Cardiac muscle cell (in vitro differentiated cells and primary cell): ENCODE measurements at places on chromosomes 3 and 15.

GRCh38 chr15:62756326-62756994 lies 286.1 kb upstream of the TPM1 start:
- no peak for DNase-seq

GRCh38 chr15:62584301-62585235 lies 419.5 kb upstream of the C2CD4B start:
- no peak for DNase-seq

- DNase-seq = no peak
These were observed 376.0 kb upstream of the PDZRN3 start for GRCh38 chr3:74000725-74001124.

DNA sequence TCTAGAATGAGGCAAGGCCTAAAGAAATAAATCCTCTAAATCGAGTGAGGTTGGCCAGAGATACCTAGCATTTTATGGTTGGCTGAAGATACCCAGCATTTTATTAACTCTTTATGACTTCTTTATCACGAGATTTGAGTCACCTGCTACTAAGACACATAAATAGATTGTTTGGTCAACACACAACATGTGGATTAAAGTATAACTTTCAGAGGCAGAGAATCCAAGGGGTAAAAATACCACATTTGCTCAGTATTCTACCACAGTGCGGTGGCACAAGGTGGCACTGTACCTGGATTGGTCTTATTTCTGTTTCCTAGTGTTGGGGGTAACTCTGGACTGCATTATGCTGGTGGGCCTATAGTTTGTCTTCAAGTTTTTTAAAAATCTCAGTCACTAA lies 27.0 kb upstream of the VILL start:
- no peak for DNase-seq

DNA sequence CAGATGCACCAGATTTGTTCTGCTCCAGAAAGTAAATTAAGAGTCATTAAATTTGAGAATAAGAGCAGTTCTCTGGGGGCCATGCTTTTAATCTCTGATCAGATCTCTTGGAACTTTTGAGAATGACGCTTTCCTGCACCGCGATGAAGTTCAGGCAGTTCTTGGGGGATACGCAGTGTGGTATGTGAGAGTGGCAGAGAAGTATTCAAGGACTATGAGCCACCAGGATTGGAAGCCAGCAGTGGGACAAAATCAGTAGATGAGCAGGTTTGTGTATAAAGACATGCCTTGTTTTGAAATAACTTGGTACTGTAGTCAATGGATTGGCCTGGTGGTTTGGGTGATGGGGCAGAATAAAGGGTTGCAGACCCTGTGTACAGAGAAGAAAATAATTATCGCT lies 483.6 kb downstream of the ERC2 start:
- DNase-seq = no peak

DNA sequence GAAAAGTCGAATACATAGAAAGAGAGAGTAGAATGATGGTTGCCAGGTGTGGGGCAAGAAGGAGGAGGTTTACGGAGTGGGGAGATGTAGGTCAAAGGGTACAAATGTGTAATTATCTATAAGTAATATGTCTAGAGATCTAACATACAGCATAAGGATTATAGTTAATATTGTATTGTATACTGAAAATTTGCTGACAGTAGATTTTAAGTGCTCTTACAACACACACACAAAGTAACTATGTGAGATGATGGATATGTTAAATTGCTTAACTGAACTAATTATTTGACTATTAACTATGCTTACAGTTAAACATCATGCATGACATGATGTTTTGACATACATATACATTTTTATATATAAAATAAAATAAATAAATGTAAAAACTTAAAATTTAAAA lies 192.7 kb downstream of the ZIC4 start:
- DNase-seq = no peak

GRCh38 chr15:67613708-67614107 lies 71.2 kb downstream of the MAP2K5 start:
- DNase-seq = no peak

- DNase-seq = no peak
These were observed 205.5 kb downstream of the MECOM start for GRCh38 chr3:169457807-169458697.

DNA sequence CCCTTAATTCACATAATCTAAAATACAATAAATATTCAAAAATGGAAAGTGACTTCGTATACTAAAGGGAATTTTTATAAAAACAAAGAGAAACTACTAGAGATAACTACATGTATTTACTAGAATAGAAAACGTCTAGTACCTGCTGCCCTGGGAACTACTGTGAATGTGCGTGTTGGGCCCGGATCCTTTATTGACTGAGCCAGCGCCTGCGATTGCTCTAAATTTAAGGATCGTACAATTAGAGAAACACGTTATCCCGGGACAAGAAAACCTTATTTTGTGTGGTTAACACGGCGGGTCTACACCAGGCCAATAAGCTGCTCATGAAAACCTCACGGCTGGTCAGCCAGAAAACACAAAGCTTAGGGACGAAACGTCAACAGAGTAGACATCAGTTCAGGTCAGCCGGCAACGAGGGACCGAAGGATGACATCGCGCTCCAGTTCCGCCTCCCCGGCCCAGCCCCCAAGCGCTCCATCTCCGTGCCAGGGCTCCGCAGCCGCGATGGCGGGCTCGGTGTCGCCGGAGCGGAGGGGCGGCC lies 555 bp downstream of the TM2D3 start:
- peak; percentile 36 for DNase-seq

GRCh38 chr3:12585181-12585580 lies 28.3 kb downstream of the MKRN2 start:
- no peak for DNase-seq

DNA sequence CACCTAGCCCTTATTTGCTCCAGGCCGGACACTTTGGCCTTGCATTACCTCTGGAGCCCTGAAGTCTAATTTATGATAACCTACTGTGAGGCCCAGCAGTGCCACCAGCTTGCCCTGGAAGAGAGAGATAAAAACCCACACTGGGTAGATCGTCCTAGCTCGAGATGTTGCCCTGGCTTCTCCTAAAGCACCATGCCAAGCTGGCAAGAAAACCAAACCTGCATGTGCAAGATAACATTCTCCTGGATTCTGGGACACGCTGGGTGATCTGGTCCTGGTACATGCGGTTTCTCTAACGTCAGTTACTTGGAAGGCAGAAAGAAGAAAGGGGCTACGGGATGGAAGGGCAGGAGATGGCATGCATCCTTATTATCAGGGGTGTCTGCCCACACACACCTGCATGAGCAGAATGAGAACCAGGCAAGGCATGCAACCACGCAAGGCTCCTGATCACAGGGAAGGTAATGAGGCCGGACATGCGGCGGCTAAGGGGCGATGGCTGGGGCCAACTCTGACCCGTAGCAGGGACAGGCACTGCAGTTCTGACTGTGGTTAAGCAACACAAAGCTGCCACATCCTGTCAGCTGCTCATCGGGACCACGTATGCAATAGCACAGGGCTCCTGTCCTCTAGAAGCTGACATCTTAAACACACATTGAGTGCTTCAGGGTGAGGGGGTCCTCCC lies 73.0 kb downstream of the OXNAD1 start:
- DNase-seq = no peak

DNA sequence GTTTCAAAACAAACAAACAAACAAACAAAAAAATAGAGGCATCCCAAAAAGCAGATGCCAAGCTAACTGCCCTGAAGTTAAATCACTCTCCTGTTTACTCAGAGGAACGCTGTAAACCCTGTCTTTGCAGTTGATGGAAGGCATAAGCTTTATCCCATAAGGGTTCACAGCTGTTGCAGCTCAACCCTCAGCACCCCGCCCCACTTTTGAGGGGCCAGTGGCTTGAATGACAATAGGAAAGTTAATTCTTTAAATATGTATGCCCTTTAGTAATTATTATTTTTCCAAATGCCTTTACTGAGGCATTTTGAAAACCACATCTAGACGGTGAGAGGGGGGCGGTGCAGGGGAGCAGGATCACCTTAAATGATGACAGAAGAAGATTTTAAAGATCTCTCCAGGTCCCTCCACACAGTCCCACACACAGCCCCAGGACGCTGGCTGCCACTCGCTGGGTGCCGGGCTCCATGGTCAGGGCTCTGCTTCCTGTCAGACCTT lies 272.1 kb downstream of the FAM43A start:
- no peak for DNase-seq

- no peak for DNase-seq
These were observed 36.6 kb downstream of the LNP1 start for GRCh38 chr3:100437721-100438622.

GRCh38 chr15:63075015-63075983 lies 32.8 kb downstream of the TPM1 start:
- no peak for DNase-seq

DNA sequence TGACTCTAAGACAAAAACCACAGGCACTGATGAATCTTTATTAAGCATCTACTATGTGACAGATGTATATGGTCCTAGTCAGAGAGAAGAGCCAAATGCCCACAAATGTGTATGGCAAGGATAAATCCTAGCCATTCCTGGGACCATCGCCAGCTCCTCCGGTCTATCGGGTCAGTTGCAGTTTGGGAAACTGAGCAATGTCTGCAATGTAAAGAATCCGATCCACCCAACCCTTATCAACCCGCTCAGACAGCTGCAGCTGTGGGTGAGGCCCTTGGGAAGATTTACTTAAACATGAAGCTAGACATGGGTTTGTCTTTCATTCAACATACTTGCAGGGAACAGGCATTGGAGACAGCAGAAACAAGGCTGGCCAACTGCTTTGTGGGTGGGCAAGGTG lies 40.5 kb upstream of the CDV3 start:
- DNase-seq = no peak

DNA sequence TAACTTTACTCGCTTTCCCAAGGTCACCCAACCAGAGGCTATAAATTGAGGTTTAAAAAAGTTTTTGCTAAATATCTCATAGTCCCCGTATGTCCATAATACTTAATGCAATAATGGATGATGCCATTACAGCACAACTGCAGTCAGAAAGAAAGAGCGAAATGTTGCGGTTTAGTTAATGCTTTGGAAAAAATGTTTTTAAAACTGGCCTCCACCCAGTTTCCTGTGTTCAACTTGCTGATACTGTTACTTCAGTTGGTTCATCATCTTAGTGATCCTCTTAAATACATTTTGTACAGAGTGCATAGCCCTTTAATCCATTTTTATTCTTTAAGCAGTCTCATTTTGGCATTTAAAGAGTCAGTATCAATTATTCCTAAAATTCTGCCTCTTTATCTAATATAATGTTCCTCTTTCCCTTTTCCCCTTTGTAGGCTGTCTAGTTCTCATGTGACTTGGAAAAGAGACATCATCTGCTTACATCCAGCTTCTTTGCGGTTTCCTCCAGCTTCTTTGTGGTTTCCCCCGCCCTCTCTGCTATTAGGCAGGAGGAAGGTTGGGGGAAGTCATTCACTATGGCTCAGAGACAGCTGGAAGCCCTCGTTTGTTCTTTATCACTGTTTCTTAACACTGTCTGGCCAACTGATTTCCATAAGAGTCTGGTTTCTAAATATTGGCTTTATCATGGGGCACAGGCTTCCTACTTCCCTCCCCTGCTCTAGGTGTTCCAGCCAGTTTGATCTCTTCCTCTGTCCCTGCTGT lies 154.3 kb downstream of the GOLIM4 start:
- DNase-seq = peak; percentile 98

DNA sequence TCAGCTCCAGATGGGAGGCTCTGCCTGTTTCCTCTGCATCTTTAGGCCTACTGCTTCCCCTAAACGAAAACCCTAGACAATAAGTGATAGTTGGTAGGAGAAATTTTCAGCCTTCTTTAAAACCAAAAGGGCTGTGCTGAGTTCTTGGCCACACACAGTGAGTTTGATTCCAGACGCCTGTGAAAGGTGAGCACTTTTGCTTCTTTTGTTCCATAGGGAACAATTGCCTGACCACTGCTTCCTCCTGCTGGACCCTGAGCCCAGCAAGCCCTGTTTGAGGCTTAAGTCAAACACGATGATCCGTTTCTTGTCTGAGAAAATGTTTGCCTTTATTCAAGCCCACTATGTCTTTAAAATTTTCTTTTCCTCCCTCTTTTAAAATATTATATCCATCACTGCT lies 493.9 kb downstream of the ZIC1 start:
- no peak for DNase-seq

GRCh38 chr15:48722764-48723661 lies 77.5 kb upstream of the FBN1 start:
- peak; percentile 51 for DNase-seq

DNA sequence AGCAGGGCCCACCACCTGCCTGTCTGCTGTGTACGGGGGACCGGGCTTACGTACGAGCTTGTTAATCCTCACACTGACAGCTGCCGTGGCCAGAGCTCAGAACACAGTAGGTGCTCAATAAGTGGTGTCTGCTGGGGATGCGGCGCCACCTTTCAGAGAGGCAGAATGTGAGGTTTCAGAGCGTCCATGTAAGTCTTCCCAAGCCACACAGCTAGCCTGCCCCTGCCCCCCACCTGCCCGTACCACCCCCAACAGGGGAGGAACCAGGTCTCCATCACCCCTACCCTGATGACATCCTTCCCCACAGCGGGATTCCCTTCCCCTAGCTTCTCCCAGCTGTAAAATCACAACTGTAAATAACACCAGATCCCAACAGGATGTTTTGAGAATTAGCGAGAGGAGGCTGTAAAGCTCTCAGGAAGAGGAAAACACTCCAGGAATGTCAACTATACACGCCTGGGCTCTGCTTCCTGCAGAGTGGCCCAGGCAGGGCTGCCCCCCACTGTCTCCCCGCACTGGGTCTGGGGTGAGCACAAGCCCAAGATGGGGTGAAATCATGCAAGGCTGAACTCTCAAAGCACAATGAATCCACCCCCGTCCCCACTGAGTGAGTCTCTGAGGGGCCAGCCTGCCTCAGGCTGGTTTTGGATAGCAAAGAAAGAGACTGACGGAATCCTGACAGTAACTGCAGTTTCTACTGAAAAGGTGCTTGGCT lies 250.1 kb upstream of the LYSMD4 start:
- no peak for DNase-seq
